ENCODE measurements at places on chromosomes 5 and 9.
A peak's percentile ranks its signal among the peaks of the same experiment; 100 is the strongest.

GRCh38 chr5:21711866-21712758 is 1141.0 kb downstream of the CDH12 start:
- no peak for DNase-seq

GRCh38 chr5:68771221-68771620 is 322.6 kb upstream of the SLC30A5 start:
- no peak for DNase-seq

GRCh38 chr5:135602882-135603721 is 24.3 kb upstream of the CXCL14 start:
- DNase-seq: no peak

DNA sequence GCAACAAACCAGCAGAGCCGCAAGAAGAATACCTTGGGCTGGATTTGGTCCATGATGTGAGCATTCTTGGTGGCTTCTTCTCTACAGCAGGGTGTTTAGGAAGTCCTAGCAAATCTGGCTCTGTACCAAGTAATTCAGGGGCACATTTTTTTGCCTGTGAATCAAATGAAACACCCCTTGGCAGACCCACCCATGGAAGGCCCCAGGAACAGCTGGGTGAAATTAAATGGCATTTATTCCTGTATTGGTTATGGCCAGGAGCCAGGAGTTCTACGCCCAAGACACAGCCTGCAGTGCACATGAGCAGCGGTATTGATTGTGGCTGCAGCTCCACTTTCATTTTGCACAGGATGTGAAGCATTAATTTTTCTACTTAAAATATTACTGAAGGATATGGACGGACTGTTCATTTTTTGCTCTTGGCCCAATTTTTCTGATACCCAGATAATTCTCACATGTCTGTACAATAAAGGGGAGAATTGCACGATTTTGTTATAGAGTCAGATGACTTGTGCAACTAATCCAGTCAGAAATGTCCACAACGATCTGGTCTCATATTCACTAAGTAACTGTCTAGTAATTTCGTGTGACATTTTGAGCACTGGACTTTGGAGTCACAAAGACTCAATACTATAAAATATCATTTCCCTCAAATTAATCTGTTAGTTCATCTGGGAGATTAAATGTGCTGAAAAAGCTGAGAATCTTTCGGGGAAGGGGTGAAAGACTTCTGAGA is 120.7 kb upstream of the APC start:
- DNase-seq: no peak

- no peak for DNase-seq
Observed at GRCh38 chr5:134053840-134054338, 49.1 kb upstream of the VDAC1 start.

GRCh38 chr9:126112135-126112720 is 214.4 kb upstream of the MVB12B start:
- DNase-seq: no peak

DNA sequence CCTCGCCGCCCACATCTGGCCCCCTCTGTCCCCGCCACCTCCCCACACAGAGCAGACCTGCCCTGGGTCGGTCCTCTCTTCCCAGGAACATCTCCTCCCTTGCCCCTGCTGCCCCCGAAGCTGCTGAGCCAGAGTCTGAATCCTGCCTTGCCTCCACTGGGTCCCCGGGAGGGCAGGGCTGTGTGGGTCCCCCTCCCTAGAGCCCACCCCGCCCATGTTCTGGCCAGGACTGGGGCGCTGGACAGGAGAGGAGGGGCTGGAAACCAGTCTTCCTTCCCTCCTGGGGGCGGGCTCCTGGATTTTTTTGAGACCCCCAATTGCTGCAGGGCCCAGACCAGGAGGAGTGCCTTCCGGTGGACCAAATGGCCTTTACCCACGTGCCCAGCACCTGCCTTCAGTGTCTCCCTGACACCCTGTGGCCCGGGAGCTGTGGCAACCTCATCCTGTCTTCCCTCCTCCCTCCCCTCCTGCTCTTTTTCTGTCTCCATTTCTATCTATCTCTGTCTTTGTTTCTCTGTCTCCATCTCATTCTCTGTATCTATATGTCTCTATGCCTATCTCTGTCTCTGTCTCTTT is 12.1 kb downstream of the MRPL36 start:
- no peak for DNase-seq

DNA sequence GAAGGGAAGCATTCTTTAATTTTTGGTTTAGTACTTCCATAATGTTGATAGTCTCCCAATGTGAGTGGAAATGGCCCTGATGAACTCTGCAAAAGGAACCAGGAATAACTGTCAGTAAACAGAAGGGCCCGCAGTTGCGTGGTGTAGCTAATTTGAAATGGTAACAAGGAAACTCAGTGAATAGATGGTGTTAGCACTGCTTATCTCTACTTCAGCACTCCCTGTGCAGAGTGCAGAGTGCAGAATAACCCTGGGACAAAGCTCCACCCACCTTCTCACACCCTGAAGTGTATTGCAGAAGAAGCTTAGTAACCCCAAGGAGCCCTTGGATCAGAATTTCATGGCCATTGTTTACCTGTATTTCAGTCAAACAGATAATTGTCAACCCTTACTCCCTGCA is 158.9 kb downstream of the PCSK5 start:
- DNase-seq: no peak

DNA sequence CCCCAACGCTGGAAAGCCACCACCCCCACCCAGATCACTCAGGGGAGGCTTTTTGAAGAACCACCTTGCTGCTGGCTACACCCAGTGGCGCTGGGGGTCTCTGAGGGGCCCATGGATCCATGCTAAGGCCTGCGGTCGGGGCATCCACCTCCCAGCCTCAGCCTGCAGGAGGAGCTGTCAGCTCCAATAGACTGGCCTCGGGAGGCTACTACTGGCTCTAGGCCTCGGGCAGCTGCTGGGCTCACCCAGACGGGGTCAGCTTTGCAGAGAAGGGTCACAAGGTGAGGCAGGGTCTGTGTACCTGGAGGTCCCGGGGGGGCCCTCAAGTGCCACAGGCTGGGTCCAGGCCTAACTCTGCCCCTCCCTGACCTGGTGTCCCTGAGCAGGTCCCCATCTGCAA is 193.7 kb downstream of the OLFM1 start:
- no peak for DNase-seq

- DNase-seq: no peak
Observed at GRCh38 chr5:172347496-172348052, 64.0 kb upstream of the UBTD2 start.

DNA sequence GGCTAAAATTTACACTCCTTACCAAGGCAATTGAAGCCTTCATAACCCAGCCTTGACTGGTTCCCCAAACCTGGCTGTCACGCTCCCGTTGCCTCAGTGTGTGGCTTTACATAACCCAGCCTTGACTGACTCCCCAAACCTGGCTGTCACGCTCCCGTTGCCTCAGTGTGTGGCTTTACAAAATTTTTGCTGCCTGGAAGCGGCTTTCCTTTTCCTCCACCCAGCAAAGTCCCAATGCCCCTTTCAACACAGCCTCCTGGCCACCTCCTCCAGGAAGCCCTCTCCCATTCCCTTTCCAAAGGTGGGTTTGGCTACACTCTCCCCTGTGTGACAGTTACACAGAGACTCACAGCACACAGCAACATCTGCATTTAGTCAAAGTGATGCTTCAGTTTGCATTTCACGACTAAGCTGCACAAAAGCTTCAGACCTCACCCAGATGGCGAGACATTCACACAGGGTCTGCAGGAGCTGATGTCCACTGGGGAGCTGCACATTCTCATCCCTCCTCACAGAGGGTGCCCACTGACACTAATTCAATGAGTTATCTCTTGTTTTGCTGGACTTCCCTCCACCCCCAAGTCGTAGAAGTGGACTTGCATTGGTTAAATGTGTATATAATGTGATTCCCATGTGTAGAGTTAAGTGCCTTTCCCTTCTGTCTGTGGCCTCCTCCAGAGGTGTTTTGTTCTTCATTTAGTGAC is 156.6 kb upstream of the PHYKPL start:
- DNase-seq: no peak

DNA sequence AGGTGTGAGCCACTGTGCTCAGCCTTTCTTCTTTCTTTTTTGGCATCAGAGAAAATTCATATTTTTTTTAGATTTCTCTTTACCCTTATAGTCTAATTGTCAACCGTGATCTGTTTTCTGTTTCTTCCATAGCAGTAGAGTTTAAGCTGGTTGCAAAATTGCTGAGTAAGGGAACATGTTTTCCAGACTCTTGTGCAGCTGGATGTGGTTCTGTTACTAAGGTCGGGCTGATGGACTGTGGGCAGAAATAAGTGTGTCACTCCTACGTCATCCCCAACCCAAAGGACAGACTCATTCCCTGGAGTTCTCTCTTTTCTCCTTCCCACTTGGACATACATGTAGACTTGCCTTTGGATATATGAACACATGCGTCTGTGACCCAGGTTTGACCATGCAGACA is 64.1 kb upstream of the GOLM1 start:
- no peak for DNase-seq

DNA sequence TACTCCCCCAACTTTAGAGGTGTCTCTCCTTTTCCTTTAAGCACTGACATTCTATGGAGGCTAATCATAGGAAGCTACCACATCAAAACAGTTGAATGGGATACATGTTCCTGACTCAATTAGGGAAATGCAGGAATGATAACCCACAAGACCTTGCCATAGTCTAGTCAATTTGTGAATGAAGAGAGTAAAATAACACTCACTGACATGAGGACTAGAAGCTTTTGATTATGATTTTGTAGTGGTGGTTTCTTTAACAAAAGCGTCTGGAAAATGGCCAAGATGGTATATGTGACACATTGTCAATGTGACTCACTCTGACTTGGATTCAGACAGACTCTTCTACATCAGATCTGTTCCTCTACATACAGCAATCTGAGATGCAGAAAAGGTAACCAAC is 13.7 kb upstream of the PRELID2 start:
- no peak for DNase-seq

DNA sequence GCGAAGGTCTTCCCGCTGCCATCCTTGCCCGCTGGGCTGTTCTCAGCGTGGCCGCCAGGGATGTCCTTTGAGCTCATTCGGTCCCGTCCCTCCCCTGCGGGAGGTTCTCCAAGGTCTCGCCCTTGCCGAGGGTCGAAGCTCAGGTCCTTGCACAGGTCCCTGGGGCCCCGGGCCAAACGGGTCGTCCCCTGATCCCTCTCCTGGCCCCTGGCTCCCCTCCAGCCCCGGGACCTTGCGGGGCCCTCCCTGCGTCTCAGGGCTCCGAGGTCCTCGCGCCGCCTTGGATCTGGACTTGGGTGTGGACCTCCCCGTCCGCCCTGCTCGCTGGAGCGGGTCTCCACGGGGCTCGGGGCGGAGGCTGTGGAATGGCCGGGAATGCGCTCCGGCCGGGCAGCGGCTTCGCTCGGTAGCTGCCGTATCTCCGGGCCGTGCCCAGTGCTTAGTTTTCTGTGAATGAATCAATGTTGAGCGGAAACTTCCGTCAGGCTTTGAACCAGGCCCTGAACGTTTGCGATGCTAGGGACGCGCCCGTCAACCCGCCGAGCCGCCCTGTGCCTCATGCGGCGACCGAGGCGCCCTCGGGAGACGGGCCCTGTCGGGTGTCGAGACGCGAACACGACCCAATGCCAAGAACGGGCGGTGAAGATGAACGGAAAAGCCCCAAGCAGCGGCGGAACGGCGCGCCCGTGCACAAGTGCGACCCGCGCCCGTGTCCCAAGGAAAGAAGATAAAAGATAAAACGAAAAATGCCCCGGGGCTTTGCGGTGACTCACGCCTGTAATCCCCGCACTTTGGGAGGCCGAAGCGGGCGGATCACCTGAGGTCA is 780 bp downstream of the RNU6ATAC start:
- DNase-seq: peak; percentile 61

- DNase-seq: no peak
Observed at GRCh38 chr9:21402386-21403251, 6.3 kb upstream of the IFNA8 start.

- no peak for DNase-seq
Observed at GRCh38 chr5:2569176-2569575, 182.3 kb downstream of the IRX2 start.

DNA sequence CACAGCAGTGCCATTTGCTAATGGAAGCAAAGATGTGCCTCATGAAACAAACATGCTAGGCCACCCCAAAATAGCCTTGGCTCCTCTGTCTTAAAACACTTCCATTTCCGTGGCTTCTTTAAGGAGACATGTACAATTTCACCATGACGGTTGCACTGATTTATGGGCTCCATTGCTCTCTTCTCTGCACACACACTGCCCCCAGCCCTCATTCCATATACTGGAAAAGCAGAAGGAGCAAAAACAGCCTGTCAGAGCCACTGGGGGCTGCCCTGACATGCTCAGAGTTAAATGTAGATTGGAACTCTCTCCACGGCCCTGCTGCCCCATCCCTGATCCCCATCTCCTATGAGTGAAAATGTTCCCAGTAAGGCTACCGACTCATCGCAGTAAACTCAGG is 114.8 kb downstream of the ROR2 start:
- DNase-seq: no peak

GRCh38 chr5:157820593-157821252 is 38.2 kb downstream of the CLINT1 start:
- DNase-seq: no peak

DNA sequence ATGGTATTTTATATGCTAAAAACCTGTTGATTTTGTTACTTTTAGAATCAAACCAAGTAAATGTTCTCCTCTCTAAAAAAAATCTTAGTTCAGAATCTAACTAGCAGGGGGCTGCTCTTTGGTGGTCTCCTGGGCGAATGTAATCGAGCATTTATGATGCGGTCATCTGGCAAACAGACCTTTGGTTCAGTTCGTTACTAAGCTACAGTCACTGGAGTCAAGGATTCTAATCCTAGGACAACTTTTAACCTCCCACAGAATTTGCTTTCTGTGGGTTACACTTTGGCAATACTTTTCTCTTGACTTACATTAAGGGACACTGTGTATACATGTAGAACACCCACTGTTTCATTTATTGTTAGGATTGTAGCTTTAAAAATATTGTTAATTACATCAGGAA is 26.3 kb upstream of the FREM1 start:
- DNase-seq: no peak

- no peak for DNase-seq
Observed at GRCh38 chr9:127418037-127418471, 6.1 kb upstream of the ZNF79 start.

DNA sequence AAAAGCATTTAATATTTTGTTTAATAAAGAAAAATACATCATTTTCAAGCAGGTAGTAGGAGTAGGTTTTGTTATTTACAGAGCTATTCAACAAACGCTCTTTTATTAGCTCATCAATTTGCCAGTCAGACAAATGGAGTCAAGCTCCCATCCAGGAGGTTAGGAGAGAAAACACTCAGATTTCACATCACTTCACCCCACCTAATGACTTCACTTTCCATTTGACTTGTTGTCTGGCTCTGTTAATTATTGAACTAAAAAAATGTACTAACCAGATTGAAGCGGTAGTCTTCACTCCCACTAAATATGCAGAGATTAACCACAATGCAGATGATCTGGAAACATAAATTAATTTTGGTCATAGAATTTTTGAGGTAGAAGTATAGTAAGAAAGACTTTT is 193.6 kb upstream of the VCAN start:
- no peak for DNase-seq

Measured in T-helper 22 cell (primary cell).